ENCODE measurements at places on chromosomes 5 and 9.

GRCh38 chr5:108461628-108462367 lies 79.9 kb upstream of the FBXL17 start:
- DNase-seq: no peak

DNA sequence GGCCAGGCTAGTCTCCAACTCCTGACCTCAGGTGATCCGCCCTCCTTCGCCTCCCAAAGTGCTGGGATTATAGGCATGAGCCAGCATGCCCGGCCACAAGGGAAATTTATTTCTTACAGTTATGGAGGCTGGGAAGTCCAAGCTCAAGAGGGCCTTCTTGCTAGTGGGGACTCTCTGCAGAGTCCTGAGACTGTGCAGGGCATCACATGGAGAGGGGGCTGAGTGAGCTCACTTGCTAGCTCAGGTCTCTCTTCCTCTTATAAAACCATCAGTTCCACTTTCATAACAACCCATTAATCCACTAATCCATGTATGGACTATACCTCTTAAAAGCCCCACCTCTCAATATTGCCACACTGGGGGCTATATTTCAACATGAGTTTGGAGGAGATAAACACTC lies 5.1 kb upstream of the SPIN1 start:
- DNase-seq: no peak

- DNase-seq: no peak
These were observed 140.6 kb downstream of the SEMA5A start for GRCh38 chr5:9405196-9405754.

- no peak for DNase-seq
These were observed 73.4 kb downstream of the FBXO38 start for GRCh38 chr5:148457183-148457620.

DNA sequence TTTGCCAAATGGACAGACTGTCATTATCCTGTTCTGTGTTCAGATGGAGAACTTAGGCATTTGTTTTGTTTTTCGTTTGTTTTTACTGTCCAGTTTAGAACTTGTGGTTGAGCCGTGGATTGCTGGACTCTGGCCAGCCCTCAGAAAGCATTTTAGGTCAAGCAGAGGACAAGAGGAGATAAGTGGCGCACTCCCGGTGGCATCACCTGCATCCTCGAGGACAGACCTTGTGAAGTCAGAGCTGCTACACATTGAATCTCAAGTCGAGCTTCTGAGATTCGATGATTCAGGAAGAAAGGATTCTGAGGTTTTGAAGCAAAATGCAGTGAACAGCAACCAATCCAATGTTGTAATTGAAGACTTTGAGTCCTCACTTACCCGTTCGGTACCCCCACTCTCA lies 8.9 kb downstream of the MTRR start:
- peak; percentile 62 for DNase-seq
